Stimulated activated CD8-positive, alpha-beta memory T cell treated with anti-CD3 and anti-CD28 coated beads, Interleukin-12 subunit alpha, Interleukin-12 subunit beta, amount 100 ng/mL, for 4 hours (primary cell): ENCODE measurements at places on chromosomes 16 and 17.

GRCh38 chr16:81465375-81465943 is 20.9 kb downstream of the CMIP start:
- no peak for DNase-seq

GRCh38 chr16:78307824-78308528 is 208.5 kb downstream of the WWOX start:
- DNase-seq, result no peak

GRCh38 chr17:73902416-73903181 is 258.4 kb upstream of the SDK2 start:
- no peak for DNase-seq

GRCh38 chr16:3952737-3953131 is 72.2 kb upstream of the CREBBP start:
- no peak for DNase-seq

DNA sequence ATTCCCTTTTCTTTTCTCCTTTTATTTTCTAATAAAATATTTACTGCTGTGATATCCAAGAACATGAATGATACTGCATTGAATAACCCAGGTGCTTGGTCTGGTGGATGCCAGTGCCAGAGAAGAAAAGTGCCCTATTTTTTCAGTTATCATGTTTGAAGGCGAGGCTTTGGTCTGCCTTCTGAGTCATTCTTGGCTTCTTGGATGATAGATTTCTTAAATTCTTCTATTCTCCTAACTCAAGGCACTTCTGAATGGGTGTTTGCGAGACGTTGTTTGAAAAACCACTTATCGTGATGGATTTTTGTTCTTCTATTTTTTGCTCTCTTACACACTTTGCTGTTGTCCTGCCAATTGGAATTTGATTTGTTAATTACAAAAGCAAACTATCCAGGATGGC is 66.7 kb downstream of the FTO start:
- no peak for DNase-seq

DNA sequence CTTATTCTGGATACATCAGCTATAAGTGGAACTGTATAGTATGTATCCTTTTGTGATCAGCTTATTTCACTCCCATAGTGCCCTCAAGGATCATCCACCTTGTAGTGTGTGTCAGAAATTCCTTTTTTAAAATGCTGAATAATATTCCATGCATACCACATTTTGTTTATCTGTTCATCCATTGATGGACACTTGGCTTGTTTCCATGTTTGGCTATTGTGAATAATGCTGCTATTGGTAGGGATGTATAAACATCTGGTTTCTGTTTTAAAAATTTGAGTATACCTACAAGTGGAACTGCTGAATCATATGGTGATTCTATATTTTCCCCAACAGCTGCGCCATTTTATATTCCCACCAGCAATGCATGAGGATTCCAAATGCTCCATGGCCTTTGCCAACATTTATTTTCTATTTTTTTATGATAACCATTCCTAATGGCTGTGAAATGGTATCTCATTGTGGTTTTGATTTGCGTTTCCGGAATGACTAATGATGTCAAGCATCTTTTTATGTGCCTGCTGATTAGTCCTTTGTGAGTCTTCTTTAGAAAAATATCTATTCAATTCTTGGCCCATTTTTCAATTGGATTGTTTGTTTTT is 11.6 kb downstream of the RCVRN start:
- DNase-seq, result no peak

- no peak for DNase-seq
Measured at GRCh38 chr16:27341549-27341948, 27.8 kb downstream of the IL4R start.

DNA sequence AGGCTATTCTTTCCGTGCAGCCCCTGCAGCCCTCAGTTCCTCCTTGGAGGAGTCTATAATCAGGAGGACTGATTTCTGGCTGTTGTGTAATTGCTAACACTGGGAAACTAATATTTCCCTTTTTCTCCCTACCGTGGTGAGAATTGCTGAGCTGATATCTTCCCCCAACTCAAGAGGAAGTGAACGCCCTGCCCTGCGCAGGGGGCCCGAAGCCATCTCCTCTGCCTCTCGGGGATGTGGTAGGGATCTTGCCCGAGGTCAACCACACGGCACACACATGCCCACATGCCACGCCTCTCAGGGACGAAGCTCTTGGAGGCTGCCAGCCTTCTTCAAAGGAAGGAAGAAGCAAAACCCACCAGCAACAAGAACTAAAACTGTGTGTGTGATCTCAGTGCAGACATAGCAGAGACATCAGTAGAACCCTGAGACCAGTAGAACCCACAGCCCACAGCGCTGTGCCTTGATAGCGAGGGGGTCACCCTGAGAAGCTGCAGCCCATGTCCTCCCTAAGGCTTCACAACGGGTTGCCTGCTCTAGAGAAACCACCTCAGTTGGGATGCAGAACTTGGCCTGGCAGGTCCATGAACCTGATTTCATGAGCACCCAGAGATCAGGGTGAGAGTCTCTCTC is 8.9 kb upstream of the ULK2 start:
- DNase-seq, result no peak

GRCh38 chr16:53872248-53873221 is 168.6 kb downstream of the FTO start:
- DNase-seq, result no peak

DNA sequence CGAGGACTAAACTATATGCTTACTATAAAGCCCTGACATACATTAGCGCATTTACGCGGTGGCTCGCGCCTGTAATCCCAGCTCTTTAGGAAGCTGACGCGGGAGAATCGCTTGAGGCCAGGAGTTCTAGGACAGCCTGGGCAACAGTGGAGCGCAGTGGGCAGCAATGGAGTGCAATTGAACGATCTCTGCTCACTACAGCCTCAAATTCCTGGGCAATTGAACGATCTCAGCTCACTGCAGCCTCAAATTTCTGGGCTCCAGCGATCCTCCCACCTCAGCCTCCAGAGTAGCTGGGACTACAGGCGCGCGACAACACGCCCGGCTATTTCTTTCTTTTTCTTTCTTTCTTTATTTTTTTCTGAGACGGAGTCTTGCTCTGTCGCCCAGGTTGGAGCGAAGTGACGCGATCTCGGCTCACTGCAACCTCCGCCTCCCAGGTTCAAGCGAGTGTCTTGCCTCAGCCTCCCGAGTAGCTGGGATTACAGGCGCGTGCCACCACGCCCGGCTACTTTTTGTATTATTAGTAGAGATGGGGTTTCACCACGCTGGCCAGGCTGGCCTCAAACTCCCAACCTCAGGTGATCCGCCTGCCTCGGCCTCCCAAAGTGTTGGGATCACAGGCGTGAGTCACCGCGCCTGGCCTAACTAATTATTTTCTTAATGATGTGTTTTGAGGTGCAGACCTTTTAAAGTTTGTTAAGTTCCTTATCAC is 506 bp upstream of the COG7 start:
- DNase-seq, result no peak

DNA sequence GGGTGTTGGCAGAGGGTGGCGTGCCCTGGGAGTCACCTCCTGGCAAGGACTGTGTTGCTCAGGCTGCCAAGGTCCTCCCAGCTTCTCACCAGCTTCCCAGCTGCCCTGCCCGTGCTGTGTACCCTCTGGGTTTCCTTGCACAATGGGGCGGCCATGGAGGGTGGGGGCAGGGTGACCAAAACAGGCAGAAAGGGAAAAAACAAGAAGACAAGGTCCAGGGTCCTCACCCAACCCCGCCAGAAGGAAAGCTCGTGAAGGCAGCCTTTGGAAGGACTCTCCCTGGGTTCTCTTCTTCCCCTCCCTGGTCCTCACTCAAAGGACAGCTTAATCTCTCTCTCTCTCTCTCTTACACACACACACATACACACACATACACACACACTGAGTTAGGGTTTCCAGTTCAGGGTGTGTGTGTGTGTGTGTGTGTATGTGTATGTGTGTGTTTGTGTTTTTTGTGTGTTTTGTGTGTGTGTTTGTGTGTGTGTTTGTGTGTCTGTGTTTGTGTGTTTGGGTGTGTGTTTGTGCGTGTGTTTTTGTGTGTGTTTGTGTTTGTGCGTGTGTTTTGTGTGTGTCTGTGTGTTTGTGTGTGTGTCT is 2.0 kb downstream of the SLC13A5 start:
- DNase-seq, result no peak

- DNase-seq, result no peak
Measured at GRCh38 chr17:74391771-74392170, 24.5 kb downstream of the GPR142 start.

- DNase-seq, result no peak
Measured at GRCh38 chr16:64450177-64450576, 671.7 kb downstream of the CDH11 start.
